Activated gamma-delta T cell treated with anti-CD3 and anti-CD28 coated beads, Interleukin-2, amount 50 U/mL, for 16 hours (primary cell): ENCODE measurements at places on chromosomes 13 and 19.

DNA sequence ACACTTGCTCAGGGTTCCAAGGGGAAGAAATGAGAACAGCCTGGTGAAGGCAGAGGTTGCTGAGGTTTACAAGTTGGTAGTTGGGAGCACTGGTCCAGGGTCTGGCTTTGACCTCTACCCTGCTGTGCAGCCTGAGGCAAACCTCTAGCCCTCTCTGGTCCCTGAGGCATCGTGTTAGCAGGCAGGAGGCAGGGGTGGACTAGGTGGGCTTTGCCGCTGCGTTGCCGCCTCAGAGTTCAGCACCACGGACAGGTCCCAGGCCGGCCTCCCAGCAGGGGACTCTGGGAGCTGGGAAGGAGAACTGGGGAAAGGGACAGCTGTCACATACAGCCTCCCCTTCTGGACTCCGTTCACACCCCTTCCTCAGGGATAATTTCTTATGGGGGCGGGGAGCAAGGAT, 3.1 kb downstream of the NCAN start:
- DNase-seq, result no peak

DNA sequence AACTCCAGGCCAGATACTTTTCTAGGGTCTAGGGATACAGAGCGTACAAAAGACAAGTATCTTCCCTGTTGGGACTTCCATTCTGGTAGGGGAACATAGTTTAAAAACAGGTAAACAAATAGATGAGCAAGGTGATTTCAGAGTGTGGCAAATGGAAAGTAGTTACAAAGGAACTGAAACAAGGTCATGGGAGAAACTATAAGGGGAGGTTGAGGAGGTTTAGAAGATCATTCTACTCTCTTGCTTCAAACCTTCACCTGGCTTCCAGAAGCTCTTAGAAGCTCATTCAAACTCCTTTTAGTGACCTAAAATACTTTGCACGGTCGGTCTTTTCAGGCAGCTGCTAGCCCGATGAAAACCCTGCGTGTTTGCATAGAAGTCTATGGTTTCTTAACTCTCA, 9.1 kb downstream of the FFAR2 start:
- DNase-seq, result no peak

GRCh38 chr13:72700509-72700908, 26.9 kb downstream of the MZT1 start:
- no peak for DNase-seq

- DNase-seq, result no peak
These were observed 17.8 kb downstream of the HNRNPM start for GRCh38 chr19:8462571-8462970.

DNA sequence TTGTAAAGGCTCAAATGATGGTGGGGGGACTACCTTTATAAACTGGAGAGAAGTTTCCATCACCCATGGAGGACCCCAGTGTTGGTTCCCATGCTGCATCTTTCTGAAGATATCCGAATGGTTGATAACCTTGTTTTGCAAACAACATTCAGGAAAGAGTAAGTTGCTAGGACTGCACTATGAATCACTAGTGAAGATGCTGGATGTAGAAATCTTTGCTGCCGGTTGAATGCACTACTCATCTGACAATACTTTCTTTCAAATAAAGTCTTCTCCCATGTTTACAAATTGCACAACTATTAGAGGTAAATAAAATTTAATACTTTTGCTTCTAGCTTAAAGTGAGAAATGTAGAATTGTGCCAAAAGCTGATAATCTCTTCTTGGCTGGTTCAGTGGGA, 198.4 kb upstream of the SLITRK6 start:
- no peak for DNase-seq
